CD8-positive, alpha-beta T cell (primary cell): ENCODE measurements at places on chromosomes 11 and 22.

GRCh38 chr11:127524618-127525017, 524.0 kb upstream of the KIRREL3 start:
- DNase-seq = no peak

GRCh38 chr11:128496692-128497060, 90.7 kb downstream of the ETS1 start:
- no peak for DNase-seq

- DNase-seq = no peak
These were observed 5.2 kb upstream of the SMTN start for GRCh38 chr22:31075961-31076360.

DNA sequence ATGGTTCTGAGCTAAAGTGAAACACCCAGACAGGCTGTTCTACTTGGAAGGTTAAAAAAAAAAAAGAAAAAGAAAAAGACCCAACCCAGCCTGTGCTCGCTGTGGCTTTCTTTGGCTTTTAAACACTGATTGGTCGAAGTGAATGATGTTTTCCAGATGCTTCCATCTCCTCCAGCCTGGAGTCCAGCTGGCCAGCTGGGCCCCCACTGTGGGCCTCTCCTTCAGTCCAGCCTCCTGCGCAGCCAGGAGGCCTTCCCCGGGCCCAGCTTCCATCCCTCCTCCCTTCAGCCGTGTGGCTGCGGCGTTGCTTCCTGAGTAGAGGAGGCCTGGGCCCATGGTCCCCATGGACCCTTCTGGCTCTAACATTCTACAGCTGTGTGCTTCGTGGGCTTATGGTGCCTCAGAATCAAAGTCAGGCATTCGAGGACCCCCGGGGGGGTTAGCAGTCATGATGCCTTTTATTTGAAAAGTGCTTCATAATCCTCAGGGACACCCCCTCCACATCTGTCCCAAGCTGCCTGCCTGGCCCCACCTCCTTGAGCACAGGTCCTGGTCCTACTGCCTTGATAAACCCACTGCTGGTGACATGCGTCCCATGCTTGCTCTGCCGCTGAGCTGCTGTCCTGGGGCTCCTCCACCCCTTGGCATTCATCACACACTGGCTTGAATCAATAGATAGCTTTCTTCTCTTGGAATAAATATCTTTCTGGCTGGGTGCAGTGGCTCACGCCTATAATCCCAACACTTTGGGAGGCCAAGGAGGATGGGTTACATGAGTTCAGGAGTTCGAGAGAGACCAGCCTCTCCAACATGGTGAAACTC, 42.2 kb upstream of the FBLN1 start:
- no peak for DNase-seq

DNA sequence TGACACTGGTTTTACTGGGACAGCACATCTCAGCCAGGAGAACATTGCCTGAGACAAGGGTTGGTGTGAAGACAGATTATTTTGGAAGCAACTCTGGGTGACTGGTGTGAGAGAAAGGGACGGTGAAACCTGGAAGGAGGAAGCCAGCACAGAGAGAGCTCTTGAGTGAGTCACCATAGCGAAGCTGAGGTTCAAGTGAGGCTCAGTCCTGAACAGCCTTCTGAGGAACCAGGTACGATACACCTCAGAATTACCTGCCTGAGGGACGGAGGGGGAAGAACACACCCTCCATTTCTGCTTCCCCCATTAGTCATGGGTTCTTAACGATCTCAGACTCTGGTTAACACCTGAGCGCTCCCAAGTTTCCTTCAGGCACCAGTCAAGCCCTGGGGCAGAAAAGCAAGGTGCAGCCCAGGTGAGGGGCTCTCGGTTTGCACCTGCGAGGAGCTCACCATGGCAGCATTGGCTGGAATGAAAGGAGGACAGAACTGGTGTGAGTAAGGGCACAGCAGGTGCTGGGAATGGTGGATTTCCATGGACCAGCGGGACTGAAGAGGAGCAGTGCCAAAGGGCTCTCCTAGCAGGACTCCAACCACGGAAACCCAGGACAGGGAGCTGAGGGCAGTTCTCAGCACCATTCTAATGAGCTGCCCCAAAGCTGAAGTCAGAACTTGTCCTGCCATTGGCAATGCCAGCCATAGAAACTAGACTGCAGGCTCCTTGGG, 459.3 kb downstream of the OPCML start:
- no peak for DNase-seq

GRCh38 chr11:15471048-15471894, 356.5 kb downstream of the INSC start:
- DNase-seq = no peak

DNA sequence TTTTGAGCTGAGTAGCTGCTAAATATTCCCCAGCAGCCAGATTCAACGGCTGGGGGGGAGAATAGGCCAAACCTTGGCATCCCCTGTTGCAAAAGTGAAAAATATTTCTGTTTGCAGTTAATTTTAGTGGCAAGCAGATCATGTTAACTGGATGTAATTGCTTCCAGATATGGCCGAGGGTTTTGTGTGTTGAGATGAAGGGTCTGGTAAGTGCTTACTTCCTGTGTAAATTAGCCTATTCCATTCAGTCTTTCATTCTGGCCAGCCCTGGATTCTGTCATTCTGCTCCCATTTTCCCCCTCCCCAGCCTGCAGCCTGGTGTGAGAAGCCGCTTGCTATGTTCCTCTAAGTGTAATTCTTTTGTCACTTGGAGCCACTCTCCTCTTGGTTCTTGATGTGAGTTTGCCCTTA, 17.4 kb downstream of the ZBTB16 start:
- DNase-seq = no peak

- DNase-seq = no peak
These were observed 538.3 kb downstream of the OPCML start for GRCh38 chr11:132993991-132994502.

GRCh38 chr11:33419924-33420323, 162.7 kb downstream of the HIPK3 start:
- no peak for DNase-seq

DNA sequence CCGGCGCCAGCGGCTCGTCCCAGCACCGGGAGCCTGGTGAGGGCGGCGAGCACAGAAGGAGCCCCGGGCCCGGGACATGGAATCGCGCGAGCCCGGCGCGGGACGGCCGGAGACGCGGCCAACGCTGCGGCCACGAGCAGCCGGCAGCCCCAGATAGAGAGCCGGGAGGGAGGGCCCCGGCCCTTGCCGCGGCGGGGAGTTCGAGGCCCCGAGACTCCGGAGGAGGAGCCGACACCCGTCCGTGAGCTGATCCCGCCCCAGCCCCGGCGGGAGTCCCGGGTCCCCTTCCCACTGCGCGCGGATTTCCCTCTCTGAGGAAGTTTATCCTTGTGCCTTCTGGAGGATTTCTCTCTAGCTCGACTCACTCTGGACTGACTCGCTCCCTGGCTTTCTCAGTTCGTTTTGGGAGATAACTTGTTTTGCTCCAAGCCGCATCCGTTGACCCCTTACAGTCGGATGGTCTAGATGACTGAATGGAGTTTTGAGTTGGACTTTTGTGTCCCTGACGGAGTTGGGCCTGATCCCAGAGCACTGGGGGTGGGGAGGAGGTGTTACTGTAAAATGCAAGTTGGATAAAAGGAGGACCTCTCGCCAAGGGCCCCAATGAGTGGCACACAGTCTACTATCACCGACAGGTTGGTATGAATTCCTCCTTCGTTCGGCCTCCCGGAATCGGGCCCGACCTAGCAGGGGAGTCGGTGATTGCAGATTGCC, 585 bp downstream of the ARHGEF12 start:
- peak; percentile 17 for DNase-seq

- no peak for DNase-seq
These were observed 926.6 kb upstream of the CCDC90B start for GRCh38 chr11:84212468-84213390.

- no peak for DNase-seq
These were observed at the start of gene RHOD for GRCh38 chr11:67056267-67057204. RHOD (plus strand) TSS chr11:67056847; CDS start chr11:67056903, 56 bp downstream.

DNA sequence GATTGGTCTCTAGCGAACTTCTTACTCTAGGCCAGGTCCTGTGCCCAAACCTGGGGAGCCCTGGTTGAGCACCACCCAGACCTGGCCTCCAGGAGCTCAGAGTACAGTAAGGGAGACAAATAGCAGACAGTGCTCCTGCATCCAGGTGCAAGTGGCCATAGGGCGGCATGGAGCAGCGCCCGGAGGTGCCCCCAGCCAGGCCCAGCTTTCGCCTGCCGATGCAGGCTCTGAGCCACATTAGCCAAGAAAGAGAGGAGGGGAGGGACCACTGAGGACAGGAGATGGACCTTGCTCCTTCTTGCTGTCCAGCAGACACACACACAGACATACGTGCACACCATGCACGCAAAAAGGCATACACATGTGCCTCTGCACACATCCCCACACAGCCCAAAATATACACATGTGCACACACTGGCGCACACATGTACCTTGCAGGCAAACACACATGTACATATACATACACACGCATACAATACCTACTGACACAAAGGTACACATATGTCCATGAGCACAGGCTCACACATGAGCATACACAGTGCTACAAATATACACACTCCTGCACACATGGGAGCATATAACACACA, 68.7 kb upstream of the FGF3 start:
- DNase-seq = no peak

DNA sequence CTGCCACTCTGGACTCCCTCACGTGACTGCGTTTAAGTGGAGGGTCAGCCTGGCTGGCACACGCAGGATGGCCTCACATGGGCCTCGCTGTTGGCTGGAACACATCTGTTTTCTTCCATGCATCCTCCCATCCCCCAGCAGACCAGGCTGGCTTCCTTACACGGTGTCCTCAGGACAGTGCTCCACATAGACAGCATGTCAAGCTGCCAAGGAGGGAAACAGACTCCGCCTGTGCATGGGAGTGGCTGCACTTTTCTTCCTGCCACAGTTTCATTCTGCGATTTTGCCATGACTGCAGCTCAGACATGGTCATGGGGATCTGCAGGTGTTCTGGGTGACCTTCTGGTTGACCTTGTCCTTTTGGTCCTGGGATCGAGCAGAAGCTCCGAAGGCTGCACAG, 344.2 kb downstream of the SHANK2 start:
- DNase-seq = no peak

DNA sequence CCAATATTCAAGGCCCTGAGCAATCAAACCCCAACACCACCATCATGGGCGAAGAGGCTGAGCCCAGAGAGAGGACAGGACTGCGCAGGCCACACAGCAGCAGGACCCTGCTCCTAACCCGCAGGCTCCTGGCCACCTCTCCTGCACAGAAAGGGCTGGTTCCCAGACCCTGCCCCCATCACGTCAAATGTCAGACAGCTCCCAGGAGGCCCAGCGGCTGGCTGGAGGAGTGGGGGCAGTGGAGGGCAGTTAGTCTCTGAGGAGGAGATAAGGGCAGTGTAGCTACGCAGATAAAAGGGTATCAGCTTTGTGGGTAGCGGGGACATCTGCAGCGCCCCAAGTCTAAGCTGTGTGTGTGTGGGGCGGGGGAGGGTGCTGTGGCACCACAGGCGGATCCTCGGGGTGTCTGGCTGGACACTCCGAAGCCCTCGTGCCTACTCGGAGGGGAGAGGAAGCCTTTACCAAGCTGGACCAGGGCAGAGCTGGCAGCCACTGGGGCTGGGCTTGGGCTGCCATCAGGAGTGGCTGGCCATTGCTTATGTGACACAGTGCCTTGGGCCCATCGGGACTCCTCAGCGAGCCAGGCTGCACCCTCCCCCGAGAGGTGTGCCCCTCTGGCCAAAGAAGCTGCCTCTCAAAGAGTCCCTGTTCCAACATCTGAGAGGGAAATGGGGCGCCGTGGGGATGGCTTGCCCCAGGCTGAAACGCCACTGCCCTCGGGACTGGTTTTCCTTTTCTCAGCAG, 21.5 kb downstream of the FADS3 start:
- no peak for DNase-seq

- DNase-seq = no peak
These were observed 135.8 kb upstream of the SPON1 start for GRCh38 chr11:13826505-13827278.

DNA sequence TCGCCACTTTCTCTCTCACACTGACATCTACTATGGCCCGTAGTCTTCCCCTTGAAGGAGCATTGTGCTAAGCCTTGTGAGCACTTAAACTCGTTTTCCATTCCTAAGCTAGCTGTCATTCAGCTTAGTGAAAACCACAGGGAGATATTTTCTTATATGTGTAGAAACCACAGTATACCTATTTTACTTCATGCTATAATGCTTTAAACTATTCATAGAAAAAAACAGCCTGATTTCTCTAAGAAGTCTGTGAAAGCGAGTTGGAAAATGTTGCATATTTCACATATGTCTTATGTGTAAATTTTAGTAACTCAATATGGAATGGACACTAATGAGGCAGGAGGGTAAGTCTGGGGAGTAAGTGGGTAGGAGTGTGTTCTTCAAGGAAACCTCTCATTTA, 194.3 kb upstream of the CTSC start:
- no peak for DNase-seq

GRCh38 chr11:103842795-103843194, 193.6 kb upstream of the DDI1 start:
- DNase-seq = no peak

DNA sequence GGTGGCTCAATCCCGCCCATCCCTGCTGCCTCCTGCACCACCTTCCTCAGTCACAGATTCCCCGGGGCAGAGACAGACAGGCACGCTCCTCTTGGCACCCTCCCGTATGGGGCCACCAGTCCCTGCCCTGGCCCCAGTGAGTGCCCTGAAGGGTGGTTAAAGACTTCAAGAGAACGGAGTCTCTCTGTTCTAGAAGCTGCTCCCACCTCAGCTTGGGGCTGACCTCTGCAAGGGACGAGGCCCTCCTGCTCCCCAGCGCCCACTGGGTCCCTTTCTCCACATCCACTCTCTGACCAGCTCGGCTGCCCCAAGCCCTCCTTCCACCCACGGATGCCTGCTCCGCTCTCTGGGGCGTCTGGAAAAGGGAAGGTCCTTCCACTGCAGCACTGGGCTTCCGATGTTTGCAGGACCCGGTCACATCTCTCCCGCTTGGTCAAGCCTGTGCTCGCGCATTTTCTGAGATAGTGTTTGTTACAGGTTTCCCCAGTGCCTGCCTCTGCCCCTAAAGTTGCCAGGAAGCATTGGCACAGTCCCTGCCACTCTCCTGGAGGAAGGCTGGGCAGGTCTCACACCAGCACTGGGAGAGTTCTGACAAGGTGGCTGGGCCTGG, 1487.9 kb downstream of the TBC1D22A start:
- DNase-seq = no peak
